ENCODE measurements at places on chromosomes 4 and X.

GRCh38 chrX:44785652-44786051 is 58.2 kb upstream of the DUSP21 start:
- peak; percentile 68 for DNase-seq

GRCh38 chr4:124173912-124174311 is 538.6 kb downstream of the ANKRD50 start:
- peak; percentile 1 for DNase-seq

- no peak for DNase-seq
These were observed 27.0 kb downstream of the AR start for GRCh38 chrX:67570839-67571238.

DNA sequence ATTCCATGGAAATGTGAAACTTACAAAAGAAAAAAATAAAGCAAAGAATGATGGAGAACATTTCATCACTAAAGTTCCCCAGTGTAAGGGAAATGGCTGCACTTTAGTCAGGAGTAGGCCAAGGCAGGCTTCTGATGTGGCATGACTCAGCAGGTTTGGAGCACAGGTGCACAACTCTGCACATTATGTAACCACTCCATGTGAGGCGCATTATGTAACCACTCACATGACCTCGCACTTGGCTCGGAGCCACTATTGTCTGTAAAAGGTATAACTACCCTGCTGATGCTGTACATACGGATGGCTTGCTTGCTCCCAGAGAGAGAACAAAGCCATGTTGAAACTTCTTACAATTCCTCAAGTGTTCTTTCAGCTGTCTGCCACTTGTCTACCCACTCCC is 727.6 kb downstream of the TRAM1L1 start:
- no peak for DNase-seq

- no peak for DNase-seq
These were observed 80.3 kb upstream of the DCLK2 start for GRCh38 chr4:149997881-149998421.

- DNase-seq, result no peak
These were observed 95.3 kb downstream of the COMMD8 start for GRCh38 chr4:47368211-47368610.

- no peak for DNase-seq
These were observed 115.0 kb upstream of the SCML1 start for GRCh38 chrX:17622331-17622730.

DNA sequence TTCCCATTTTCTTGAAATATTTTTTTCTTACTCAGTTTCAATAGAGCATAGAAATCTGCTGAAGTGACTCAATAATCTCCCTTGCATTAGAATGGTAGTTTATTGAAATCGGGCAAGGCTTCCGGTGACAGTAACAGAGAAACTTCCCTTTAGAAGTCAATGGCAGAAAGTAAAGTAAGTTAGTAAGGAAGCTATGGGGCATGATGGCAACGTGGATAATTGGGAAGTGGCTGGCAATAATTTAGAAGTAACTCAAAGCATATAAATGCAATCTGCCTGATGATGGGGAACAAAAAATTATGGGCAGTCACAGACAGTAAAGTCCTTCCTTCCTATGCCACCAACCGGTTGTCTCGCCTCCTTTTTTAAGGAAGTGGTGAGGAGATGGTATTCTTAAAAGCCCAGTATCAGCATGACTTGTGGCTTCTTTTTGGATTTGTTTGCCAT is 7.6 kb downstream of the CYBB start:
- no peak for DNase-seq

DNA sequence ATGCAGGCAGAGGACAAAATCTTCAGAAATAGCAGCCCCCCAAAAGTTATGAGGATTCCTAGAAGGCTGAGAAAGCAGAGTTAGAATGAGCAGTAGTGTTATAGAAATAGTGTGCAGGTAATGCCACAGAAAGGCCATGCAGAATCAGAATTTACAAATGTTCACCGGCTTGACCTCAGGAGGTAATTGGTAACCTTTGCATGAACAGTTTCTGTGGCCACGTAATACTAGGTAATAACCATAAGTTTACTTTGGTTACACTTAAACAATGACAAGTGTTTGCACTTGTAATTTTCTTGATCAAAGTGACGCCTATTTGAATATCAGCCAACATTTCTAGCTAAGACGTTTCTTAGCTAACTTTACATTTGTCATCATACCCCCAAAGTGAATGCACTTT is 393.6 kb downstream of the GPAT3 start:
- no peak for DNase-seq

GRCh38 chrX:149711545-149712236 is at the start of gene MAGEA11:
Gene MAGEA11, plus strand, starts transcription at chrX:149712060. Its CDS starts 1,100 bp downstream, at chrX:149713160.
- DNase-seq, result no peak

- DNase-seq, result no peak
These were observed 966 bp upstream of the KIAA0232 start for GRCh38 chr4:6781561-6781960.

DNA sequence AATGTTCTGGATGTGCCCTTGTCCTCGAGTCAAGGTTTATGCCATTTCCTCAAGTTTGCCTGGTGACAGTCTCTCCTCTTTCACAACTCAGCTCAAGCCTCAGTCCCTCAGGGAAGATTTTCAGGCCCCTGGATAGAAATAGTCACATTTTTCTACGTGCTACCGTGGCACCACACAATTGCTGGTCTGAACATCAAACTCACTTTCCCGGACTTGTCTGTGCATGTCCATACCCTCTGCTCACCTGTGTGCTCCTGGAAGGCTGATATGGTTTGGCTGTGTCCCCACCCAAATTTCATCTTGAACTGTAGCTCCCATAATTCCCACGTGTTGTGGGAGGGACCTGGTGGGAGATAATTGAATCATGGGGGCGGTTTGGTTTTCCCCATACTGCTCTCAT is 129.7 kb downstream of the HS3ST1 start:
- no peak for DNase-seq

GRCh38 chrX:53283099-53283498 is 1.7 kb upstream of the IQSEC2 start:
- DNase-seq, result no peak

DNA sequence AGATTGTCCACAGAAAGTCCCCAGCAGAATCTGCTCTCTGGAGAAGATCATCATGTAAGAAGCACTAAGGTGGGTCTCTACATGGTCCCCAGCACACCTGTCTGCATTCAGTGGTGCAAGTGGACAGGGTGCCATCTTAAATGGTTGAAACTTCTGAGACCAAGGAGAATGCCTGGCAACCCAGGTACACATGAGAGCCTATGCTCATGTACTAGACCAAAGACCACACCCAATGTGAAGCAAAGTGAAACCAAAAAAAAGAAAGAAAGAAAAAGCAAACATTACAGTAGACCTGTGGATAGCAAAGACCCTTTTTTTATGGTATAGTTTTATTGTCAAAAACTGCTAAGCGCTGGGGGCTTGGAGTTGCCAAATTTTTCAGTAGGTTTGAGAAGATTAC is 15.0 kb downstream of the CD40LG start:
- no peak for DNase-seq

- DNase-seq, result no peak
These were observed 59.2 kb downstream of the PCDH19 start for GRCh38 chrX:100350704-100351489.

DNA sequence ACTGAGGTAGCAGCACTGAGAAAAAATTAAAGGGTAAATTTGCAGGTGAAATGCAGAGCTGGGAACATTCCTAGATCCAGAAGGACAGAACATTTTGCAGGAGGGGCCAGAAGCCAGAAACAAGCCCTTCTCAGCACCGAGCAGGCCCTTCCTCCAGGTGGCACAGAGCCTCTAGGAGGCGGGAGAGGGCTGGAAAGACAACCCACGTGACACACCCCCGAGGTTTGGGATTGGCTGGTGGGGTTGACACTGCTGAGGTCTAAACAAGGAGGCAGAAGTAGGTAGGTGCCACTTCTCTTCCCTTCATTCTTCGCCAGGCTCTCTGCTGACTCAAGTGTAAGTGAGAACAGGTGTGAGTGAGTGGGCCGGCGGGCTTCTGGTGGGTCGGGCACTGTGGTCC is at the start of gene PAGE4:
Gene PAGE4 (plus strand): TSS at position 288 of the 400 bp plus-strand sequence. CDS start 1,126 bp downstream, outside the sequence.
- no peak for DNase-seq

- no peak for DNase-seq
These were observed 904.1 kb downstream of the RPA4 start for GRCh38 chrX:97787849-97788248.

- DNase-seq, result no peak
These were observed 41.5 kb downstream of the SHROOM3 start for GRCh38 chr4:76476571-76476970.

- no peak for DNase-seq
These were observed 54.1 kb upstream of the CLDN34 start for GRCh38 chrX:9913146-9913433.

GRCh38 chr4:28482580-28483270 is 1622.1 kb downstream of the STIM2 start:
- peak; percentile 38 for DNase-seq

DNA sequence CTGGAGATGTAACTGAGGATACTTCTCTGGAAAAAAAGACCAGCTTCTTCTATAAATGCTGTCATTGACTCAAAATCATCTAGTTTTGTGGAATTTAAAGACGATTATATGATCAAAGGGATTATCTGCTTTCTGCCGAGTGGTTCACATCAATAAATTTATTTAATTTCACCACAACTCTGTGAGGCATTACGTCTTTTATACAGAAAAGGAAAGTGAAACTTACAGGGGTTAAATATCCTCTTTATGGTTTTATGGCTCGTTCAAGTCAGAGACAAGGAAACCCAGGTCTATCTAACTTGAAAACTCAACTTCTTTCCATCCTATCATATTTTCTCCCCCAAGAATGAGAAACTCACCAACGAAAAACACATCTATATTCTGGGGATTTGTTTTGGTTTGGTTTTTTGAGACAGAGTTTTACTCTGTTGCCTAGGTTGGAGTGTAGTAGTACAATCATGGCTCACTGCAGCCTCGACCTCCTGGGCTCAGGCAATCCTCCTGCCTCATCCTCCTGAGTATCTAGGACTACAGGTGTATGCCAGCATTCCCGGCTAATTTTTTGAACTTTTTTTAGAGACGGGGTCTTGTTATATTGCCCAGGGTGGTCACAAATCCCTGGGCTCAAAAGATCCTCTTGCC is 377.9 kb upstream of the EMCN start:
- peak; percentile 3 for DNase-seq
